Esophagus squamous epithelium (tissue), 5 donors: ENCODE measurements at places on chromosomes 7 and 10.

DNA sequence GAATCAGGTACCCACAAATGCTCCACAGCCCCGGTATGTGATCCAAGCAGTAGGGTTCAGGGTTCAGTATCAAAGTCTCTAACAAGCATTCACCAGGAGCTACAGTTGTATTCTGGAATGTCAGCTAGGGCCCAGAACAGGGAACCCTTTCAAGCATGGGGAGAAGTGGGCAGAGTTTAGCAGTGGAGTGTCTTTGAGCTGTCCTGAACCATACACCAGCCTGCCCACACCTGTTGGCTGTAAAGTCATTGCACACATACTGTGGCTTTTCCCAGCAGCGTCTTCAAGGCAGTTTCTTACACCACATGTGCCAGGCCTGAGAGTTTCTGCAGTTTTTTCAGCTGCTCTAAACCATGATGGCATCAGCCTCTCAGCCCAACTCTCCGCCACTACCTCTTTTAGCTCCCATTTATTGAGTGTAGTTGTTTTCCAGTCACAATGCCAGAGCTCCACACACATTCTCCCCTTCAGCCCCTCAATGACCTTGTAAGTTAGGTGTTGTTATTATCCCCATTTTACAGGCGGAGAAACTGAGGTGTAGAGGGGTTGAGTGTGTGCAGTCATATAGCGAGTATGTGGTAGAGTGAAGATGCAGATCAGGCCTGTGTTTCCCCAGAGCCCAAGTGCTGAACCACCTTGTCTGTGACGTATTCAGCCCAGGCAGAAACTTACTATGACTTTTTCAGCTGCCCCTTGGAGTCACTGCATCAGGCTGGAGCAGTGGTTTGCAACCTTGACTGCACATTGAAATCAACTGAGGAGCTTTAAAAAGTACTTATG, 83.1 kb downstream of the CHN2 start:
- DNase-seq = no peak

- no peak for DNase-seq
Measured at GRCh38 chr7:12847001-12847400, 159.6 kb downstream of the ARL4A start.

- no peak for DNase-seq
Measured at GRCh38 chr7:103711413-103711812, 265.4 kb upstream of the SLC26A5 start.

- no peak for DNase-seq
Measured at GRCh38 chr7:124630395-124630794, 135.2 kb downstream of the GPR37 start.

DNA sequence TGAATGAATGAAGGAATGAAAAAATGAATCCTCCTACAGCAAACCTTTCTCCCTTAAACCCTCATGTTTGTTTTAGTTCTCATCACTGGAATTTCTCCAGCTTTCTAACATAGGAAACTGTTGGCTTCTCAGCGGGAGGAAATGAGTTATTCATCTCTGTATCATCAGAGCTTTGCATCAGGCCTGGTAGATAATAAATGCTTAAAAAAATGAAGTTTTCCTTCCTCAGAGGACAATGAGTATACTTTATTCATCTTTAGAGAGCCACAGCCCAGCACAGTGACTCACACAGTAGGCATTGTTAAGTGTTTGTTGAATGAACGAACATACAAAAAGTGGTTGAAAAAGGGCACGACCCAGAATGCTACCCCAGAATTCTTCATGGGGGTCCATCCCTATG, 62.6 kb downstream of the COL13A1 start:
- no peak for DNase-seq

DNA sequence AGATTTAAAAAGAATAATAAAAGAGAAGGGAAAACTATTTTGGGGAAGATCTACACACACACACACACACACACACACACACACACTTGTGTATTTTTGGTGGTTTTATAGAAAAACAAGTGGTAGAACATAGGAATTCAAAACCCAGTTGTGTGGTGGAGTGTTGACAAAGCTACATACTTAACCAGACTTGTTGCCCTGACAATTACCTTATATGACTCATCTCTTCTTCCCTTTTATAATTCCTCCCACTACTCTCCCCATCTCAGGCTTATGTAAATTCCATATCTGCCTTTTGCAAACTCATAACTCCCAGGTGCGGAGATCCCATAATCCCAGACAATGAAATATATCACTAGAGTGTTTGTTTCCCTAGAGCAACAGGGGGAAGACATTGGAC, 873.7 kb downstream of the NXPH1 start:
- no peak for DNase-seq
